Fibroblast of the aortic adventitia (primary cell): ENCODE measurements at places on chromosomes 1 and 21. TPM values are rescaled to one million over a fixed set of nuclear protein-coding genes. Genes with fewer than 3 reads are reported as not detected.

TNNT2 gene
- 0.09 TPM in 1 of 2 replicates, not detected in the other for total RNA-seq

OR2G3 gene
- not detected in 2 replicates for total RNA-seq

TDRD5 gene
- not detected in 2 replicates for total RNA-seq

DNA sequence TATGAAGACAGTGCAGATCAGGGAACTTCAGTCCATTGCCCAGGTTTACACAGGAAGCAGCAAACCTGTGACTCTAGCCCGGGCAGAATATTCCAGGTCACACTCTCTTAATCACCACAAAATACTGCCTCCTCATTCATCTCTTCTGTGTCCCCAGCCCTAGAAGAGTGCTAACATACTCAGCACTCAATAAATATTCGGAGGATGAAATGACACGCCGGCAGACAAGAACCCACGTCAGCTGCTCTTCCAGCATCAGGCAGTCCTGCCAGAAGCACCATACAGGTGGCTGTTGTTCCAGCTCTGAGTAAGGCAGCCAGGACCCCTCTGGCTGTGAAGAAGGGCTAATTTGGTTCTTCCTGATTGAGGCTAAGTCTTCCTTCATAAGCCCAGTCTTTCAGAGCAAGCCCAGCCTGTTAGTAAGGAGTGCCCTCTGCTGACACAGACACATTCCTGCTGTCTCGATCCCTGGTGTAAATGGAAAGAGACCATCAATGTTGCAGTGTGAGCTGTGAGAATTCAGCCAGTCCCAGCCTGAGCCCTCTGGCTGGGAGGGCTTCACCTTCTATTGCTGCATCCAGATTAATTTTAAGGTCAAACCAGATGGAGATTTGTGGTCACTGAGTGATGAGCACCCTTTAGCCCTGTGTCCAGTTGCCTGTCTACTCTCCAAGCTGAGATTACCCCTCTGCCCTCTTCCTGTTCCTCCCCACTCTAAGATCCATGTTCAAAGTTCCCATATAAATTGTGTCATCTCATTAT lies 45.0 kb upstream of the KIRREL1 start:
- DNase-seq = peak; percentile 50

DNA sequence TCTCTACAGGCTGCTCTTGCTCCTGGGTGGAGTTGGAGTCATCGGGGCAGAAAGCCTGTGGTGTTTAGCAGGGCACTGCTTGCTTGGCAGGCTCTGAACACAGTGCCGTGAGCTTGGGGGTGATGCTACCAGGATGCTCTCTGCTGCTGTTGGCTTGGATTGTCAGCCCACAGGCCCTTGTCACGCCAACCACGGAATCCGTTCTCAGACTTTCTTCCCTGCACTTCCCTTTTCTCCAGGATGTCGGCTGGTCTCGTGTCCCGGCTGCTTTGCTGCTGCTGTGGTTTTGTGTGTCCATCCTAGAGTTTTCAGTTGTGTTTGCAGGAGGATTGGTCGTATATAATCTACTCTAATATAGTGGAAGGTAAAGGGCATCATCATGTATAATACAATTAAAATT lies 44.4 kb upstream of the TTC34 start:
- DNase-seq = no peak

- peak; percentile 14 for DNase-seq
These were observed 47.8 kb downstream of the CHML start for GRCh38 chr1:241592273-241592958.

DNA sequence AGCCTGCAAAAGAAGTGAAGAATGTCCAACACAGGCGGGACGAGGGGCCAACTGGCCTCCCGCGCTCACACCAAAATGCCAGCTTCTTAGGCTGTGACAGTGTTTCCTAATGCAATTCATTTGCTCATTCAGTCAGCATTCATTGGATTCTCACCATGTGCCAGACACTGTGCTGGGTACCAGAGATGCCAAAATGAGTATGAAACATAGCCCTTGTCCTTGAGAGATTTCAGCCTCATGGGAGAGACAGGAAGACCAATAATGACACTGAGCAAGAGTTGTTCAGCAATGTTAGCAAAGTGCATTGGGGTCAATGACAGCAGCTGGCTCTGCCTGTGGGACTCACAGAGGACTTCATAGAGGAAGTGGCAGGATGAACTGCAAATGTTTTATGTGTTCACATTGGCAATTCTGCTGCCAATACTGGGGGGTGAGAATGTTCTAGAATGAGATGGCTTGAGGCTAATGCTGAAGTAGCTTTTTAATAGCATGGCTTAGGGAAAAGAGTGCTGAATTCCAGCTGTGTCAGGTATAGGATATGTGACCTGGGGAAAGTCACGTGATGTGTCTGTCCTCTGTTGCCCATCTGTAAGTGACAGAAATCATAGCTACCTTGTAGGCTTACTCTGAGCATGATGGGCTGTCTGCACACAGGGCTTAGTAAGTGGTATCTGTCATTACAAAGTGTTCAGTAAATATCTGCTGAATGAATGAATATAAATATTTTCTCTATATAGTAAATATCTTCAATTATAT lies 58.3 kb upstream of the KIF26B start:
- no peak for DNase-seq

GRCh38 chr1:204854286-204854685 lies 16.4 kb upstream of the NFASC start:
- no peak for DNase-seq

- DNase-seq = no peak
These were observed 2.3 kb downstream of the RHOU start for GRCh38 chr1:228737601-228738041.

GRCh38 chr1:180674603-180675530 lies 43.0 kb downstream of the XPR1 start:
- DNase-seq = peak; percentile 18

DNA sequence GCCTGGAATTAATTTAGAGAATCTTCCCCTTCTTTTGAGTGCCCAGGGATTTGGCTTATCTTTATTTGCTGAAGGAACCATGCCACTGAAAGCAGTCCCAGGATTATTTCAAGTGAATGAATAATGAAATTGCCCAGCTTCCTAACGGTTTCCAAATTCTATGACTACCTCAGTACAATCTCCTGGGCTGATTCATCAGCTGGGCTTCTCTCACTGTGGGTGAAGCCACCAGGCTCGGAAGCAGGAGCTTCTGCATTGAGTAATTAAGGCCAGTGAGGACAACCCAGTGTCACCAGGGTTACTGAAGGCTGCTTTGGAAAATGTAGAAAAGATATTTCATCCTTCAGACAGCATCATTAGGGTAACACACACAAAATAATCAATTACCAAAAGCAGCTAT lies 169.8 kb downstream of the DAB1 start:
- peak; percentile 19 for DNase-seq

- DNase-seq = no peak
These were observed 58.2 kb downstream of the HSD3B1 start for GRCh38 chr1:119565131-119565772.

DNA sequence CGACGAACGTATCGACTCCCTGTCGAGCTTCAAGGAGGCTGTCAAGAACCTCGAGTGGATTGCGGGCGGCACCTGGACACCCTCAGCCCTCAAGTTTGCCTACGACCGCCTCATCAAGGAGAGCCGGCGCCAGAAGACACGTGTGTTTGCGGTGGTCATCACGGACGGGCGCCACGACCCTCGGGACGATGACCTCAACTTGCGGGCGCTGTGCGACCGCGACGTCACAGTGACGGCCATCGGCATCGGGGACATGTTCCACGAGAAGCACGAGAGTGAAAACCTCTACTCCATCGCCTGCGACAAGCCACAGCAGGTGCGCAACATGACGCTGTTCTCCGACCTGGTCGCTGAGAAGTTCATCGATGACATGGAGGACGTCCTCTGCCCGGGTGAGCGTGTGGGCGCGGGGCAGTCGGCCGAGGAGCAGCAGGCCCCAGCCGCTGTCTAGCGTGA lies 28.0 kb downstream of the COL6A2 start:
- no peak for DNase-seq
